ENCODE measurements at places on chromosomes 12 and 14.

- no peak for DNase-seq
These were observed 132.5 kb downstream of the ZNF664 start for GRCh38 chr12:124105546-124105945.

GRCh38 chr12:75705749-75706711, 194.6 kb upstream of the KRR1 start:
- peak; percentile 98 for DNase-seq

DNA sequence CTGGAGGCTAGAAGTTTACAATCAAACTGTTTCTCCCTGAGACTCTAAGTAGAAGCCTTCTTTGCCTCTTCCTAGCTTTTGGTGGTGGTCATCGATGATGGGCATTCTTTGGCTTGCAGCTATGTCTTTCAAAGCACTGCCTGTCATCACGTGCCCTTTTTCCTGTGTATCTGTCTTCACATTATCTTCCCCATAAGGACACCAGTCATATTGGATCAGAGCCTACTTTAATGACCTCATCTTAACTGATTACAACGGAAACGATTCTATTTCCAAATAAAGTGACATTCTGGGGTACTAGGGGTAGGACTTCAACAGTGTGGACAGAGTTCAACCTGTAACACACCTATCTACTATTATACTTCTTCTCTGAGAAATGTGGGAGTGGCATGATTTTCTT, 31.1 kb upstream of the IFNG-AS1 start:
- DNase-seq: no peak

GRCh38 chr14:50985859-50986331, 41.6 kb upstream of the PYGL start:
- DNase-seq: no peak

DNA sequence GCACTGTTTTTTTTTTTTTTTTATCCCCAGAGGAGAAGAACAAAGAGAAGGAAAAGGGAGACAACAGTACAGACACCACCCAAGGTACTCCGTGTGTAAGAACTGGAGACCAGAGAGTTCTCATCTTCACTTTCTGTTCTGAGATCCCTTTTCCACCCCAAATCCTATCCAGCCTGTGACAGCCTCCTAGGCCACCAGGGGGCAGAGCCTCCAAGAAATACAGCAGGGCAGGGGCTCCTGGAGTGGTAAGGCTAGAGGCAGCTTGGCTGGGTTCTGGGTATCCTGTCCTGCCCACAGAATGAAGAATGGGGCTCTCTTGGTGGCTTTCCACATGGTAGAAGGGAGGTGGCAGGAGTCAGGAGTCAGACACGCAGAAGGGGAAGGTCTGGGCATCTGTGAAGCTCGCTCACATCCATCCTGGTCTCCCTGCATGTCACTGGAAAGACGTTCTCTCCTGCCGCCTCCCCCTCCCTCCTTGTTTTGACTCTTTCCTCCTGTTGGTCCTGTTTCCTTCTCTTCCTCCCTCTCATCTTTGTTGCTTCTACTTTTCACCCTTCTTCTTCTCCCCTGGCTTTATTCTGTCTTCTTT, 12.0 kb downstream of the CLSTN3 start:
- DNase-seq: peak; percentile 70

DNA sequence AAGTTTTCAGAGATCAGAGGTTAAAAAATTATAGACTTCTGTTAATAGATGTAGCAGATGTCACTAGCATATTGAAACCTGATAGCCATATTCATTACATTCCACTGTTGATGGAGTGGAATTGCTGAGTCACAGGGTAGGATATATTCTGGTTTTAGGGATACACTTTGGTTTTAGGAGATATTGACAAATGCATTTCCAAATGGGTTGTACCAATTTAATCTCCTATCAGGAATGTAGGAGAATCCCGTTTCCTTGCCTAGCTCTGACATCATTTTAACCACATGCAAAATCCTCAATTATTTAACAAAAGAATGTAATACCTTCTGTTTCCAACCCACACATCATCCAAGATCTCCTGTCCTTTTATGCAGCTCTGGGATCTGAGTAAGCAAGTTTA, 30.7 kb upstream of the ESR2 start:
- DNase-seq: peak; percentile 61

- DNase-seq: no peak
These were observed 477.5 kb upstream of the RGS6 start for GRCh38 chr14:71454513-71455332.

- no peak for DNase-seq
These were observed 358.2 kb downstream of the DIO2 start for GRCh38 chr14:79852950-79853744.

GRCh38 chr12:78586790-78587189, 277.8 kb upstream of the SYT1 start:
- DNase-seq: no peak

GRCh38 chr12:102376181-102376747, 104.1 kb downstream of the IGF1 start:
- no peak for DNase-seq

DNA sequence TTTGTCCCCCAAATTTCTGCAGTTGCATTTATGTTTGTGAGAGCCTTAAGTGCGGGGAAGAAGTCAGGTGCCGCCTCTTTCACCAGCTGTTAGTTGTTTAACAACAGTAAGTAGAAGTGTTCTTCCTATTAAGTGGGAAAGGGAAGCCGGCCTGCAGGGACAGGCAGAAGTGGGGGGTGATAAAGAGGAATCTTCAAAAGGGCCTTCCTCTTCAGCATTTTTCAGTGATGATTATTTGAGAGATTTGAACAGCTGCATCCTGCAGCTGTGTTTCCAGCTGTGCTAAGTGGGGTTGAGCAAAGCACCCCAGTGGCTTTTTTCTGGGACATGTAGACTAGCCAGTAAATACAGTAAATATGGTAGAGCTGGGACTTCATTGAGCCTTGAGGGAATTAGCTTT, 32.1 kb upstream of the SLC38A1 start:
- peak; percentile 48 for DNase-seq

All from choroid plexus epithelial cell (primary cell).